Heart left ventricle (tissue), 16 donors: ENCODE measurements at places on chromosomes 12 and 14. TPM values are rescaled to one million over a fixed set of nuclear protein-coding genes. Genes with fewer than 3 reads are reported as not detected.

PRPH gene
- 0.11 TPM for polyA plus RNA-seq

CD4 gene
- 3.2 TPM for polyA plus RNA-seq

NUAK1 gene
- 21.5 TPM for polyA plus RNA-seq

MARCHF9 gene
- polyA plus RNA-seq = 15.8 TPM

RNASE7 gene
- 0.04 TPM for polyA plus RNA-seq

STXBP6 gene
- polyA plus RNA-seq = 23.7 TPM

RASSF9 gene
- 1.4 TPM for polyA plus RNA-seq
